ENCODE measurements at places on chromosomes 13 and 19.
A peak's percentile ranks its signal among the peaks of the same experiment; 100 is the strongest.

DNA sequence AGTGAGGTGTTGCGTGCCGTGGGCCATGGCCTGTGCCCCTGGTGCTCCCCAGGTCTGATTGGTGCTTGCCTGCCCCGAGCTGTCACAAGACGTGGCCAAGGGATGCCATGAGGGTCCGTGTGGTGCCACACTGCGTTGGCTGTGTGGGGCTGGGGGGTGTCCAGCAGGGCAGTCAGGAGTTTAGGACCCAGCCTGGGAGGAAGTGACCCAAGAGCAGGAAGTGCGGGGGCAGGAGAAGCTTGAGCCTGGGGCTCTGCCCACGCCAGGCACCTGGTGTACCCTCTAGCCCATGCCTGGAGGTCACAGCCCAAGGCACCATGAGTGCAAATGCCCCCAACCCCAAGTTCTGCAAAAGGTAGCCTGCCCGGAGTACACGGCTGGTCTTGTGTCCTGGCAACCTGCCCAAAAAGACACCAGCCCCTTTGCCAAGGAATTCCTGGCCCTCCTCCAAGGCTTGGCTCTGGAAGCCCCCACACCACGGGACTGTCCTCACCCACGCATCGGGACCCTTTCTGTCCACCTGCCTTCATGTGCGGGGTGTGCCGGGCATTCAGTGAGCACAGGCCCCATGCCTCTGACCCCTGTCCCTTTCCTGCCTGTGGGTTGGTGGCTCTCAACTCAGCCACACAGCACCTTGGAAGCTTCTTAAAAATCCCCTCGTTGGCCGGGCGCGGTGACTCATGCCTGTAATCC, 24.9 kb downstream of the MPND start:
- no peak for DNase-seq

DNA sequence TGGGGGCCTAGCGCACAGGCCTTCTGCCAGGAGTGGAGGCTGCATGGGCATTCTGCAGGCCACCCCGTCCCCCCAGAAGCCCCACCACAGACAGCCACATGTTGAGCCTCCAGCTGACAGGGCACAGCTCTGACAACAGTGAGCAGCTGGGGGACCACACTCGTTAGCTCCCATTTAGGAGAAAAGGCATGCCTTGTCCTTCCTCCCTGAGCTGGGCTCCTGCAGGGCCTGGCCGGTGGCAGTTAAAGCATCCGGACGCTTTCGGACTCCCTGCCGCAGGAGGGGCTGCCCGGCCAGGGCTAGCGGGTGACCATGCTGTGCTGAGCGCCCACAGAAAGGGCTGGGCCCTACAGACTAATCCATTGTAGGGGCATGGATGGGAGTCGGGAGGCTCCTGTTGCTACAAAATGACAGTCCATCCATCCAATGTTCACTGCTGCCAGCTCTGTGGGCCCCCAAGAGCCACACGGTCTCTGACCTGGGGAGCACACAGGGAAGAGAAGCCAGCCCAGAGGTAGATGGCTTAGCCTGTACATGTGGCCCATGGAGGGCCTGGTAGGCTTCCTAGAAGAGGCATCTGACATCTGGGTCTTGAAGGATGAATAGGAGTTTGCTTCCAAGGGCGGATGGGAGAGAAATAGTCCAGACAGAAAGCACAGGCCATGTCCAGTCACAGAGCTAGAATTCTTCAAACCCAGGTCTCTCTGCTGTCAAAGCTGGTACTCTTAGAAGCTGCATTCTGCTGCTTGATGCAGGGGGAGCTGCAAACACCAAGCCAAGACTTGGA, 116.5 kb upstream of the VSTM2B start:
- no peak for DNase-seq

- DNase-seq: peak; percentile 63
Observed at GRCh38 chr19:14031719-14032480, at the start of gene IL27RA. Gene IL27RA, plus strand, starts transcription at chr19:14031762. Its CDS starts 111 bp downstream, at chr19:14031873.

- peak; percentile 22 for DNase-seq
Observed at GRCh38 chr19:57708641-57709361, at the start of gene ZNF154. Gene ZNF154, minus strand, starts transcription at chr19:57709204. Its CDS starts 233 bp downstream, at chr19:57708971.

- DNase-seq: no peak
Observed at GRCh38 chr13:76958841-76959432, 10.6 kb downstream of the ACOD1 start.

DNA sequence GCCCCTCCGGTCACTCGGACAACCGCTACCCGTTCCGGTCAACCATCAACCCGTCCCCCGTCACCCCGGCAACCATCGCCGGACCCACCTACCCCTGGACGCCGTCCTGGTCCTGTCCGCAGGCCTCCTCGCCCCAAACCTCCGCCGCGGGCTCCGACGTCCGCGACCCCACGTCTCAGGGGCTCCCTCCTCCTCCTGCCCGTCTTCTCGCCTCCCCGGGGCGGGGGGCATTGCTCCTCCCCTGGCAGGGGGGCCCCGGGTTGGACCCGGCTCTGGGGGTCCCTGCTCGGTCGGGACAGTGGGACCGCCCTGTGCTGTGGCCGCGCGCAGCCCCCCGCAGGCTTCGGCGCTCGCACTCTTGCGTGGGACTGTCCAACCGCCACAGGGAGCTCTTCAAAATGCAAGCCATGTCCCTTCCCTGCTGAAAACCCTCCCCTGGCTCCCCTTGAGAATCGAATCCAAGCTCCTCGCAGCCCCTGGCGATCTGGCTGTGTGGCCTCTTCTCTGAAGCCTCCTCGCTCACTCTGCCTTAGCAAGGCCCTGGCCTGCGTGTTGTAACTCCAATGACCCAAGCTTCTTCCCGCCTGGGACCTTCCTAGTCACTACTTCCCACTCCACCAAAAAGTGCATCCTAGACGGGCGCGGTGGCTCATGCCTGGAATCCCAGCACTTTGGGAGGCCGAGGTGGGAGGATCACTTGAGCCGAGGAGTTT, 8.4 kb downstream of the EPHX3 start:
- DNase-seq: no peak

DNA sequence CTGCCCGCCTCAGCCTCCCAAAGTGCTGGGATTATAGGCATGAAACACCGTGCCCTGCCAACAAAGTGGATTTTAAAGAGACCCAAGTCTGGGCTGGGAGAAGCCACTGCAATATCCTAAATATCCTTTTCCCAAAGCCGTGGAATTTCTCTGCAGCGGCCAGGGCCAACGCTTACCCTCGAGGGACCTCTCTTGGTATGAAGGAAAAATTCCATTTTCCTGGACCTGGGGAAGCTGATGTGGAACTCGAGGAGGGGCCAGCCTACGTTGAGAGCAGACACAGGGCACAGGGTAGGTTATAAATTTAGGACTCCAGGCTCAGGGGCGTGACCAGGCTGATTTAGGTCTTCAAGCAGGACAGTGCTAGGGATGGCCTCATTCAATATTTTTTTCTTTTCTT, 17.7 kb upstream of the UPF1 start:
- DNase-seq: no peak

- no peak for DNase-seq
Observed at GRCh38 chr13:60945396-60945795, 470.3 kb downstream of the PCDH20 start.

- DNase-seq: peak; percentile 14
Observed at GRCh38 chr13:46893798-46894560, 2.9 kb downstream of the HTR2A start.

DNA sequence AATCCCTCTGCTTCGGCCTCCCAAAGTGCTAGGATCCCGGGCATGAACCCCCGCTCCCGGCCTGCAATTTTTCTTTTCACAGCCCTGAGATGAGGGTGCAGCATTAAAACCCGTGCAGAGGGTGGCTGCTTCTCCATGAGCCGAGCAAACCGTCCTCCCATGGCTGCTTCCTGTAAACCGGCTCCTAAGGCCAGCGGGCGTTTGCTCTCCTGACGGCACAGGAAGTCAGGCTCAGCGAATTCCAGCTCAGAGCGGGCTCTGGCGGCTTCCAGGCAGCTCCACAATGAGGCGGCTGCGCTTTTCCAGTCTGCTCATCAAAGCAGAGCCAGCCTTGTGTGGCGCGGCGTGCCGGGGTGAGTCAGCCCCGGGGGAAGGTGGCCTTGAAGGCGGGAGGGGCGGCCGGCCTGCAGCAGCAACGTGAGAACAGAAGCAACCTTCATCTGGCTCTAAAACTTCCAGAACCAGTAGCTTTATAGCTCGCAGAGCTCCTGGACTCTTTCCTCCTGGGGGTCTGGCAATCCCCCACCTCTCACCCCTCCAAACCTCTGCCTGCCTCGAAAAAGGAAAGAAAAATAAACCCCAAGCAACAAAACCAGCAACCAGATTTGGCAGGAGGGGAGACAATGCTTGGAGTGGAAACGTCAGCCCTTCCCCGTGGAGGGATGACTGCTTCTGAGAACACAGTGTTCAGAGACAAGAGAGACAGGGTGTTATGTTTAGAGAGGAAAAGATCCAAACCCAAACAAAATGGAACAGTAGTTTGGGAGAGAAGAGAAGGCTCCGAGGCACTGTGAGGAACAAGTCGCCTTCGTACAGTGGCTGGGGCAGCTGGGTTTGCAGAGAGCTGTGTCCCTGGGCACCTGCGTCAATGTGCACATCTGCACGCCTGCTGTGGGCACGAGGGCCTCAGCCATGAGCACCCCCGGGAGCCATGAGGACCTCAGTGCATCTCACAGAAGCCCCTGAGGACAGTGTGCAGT, 67.8 kb downstream of the GADD45B start:
- peak; percentile 38 for DNase-seq

- no peak for DNase-seq
Observed at GRCh38 chr13:94053986-94054593, 425.4 kb downstream of the DCT start.

DNA sequence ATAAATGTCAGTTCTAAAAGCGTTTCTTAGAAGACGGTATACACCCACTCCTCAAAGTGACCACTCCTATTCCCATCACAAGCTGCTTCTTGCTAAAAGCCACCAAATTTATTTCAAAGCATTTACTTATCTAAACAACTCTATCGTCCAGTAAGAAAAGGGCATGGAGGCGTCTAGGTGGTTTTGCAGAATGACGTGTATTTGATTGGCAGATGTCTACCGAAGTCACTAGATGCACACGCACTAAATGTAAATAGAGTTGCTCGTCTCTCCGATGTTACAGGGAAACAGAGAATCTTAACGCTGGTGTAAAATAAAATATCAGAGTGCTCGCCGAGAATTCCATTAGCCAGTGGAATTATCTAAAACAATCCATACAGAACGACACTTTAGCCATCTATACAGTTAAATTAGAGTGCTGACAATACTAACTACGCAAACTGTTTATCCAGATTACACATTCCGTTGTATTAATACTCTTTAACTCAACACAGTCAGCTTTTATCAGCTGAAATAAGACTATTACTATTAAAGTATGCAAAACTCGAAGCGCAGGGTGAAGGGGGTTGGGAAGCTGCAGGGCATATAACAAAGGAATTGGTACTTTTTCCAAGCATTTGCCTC, 1.9 kb downstream of the KLF12 start:
- no peak for DNase-seq

DNA sequence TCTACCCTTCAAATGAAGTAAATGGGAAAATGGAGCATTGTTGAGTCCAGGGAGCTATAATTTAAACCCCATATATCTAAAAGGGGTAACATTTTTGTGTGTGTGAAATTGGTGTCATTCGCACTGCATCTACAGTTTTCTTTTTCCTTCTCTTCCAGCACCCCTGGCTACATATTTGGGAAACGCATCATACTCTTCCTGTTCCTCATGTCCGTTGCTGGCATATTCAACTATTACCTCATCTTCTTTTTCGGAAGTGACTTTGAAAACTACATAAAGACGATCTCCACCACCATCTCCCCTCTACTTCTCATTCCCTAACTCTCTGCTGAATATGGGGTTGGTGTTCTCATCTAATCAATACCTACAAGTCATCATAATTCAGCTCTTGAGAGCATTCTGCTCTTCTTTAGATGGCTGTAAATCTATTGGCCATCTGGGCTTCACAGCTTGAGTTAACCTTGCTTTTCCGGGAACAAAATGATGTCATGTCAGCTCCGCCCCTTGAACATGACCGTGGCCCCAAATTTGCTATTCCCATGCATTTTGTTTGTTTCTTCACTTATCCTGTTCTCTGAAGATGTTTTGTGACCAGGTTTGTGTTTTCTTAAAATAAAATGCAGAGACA, 28.6 kb downstream of the ALOX5AP start:
- no peak for DNase-seq

GRCh38 chr13:34620074-34620850, 321.8 kb upstream of the NBEA start:
- DNase-seq: no peak

DNA sequence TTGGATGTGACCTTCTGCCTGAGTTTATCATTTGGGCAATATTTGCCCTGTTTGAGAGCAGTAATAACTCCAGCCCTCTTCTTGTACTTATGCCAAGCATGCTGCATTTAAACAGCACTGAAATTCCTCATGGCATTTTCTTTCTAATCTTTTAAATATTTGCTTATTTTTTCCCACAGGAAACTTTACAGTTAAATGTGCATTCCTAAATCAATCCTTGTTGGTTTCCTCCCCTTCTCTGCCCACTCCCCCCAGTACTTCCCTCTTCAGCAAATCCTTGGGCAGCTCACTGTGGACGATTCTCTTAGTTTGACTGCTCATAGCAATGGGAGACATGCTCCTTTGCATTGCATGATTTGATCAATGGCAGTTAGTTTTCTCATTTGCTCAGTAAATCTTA, 68.7 kb downstream of the RAP2A start:
- no peak for DNase-seq

- DNase-seq: no peak
Observed at GRCh38 chr13:60356970-60357369, 40.0 kb upstream of the TDRD3 start.

- no peak for DNase-seq
Observed at GRCh38 chr13:112796190-112796915, 106.5 kb downstream of the ATP11A start.

DNA sequence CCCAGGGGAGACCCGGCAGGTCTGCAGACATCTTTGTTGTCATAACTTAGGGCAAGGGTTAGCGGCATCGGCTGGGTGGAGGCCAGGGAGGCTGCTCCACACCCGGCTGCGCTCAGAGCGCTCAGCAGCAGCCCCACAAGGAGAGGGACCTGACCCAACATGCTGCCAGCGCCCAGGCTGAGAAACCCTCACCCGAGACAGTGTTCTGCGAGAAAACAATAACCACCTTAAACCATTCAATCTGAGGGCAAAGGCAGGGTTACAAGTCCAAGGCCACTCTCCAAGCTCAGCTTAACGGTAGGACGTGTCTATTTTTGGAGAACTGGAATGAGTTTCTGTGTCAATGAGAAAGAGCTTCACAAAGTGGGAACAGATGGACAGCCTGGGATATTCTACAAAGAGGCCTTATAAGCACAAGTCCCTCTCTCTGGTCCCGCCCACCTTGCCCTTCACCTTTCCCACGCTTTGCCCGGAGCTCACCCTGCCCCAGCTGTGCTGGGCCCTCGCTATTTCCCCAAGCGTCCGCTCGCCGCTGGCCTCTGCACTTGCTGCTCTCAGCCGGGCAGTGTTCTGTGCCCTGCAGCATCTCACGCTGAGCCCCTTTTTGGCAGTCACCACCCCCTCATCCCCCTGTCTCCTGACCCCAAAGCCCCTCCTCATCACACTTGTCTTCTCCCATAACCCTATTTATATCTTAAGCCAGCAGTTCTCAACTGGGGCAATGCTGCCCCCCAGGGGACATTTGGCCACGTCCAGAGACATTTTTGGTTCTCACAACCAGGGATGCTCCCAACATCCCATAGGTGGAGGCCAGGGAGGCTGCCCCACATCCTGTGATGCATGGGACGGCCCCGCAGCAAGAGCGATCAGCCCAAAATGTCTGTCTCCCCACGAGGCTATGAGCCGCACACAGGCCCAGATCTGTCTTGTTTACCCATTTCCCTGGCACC, 17.6 kb downstream of the PPP1R12C start:
- no peak for DNase-seq
